Astrocyte (in vitro differentiated cells and primary cell): ENCODE measurements at places on chromosomes 5 and 9. TPM values are rescaled to one million over a fixed set of nuclear protein-coding genes. Genes with fewer than 3 reads are reported as not detected.

TTC39B gene
- 7.0 and 8.1 TPM in 2 replicates for total RNA-seq

RBM27 gene
- total RNA-seq = 21.1 and 24.4 TPM in 2 replicates

MEF2C gene
- 20.5 and 21.8 TPM in 2 replicates for total RNA-seq

MYMK gene
- total RNA-seq = not detected in 2 replicates

PCDHGB5 gene
- 1.1 and 2.1 TPM in 2 replicates for total RNA-seq

AGXT2 gene
- total RNA-seq = not detected in 2 replicates

ADAMTS16 gene
- 5.7 and 11.4 TPM in 2 replicates for total RNA-seq

ZNF454 gene
- not detected in 2 replicates for total RNA-seq

SLC1A1 gene
- total RNA-seq = 6.4 and 6.7 TPM in 2 replicates

EPB41L4B gene
- 1.2 and 2.0 TPM in 2 replicates for total RNA-seq

TRIM36 gene
- 4.4 and 5.9 TPM in 2 replicates for total RNA-seq

C1QTNF3 gene
- 0.58 and 0.95 TPM in 2 replicates for total RNA-seq

RRAGA gene
- total RNA-seq = 81.8 and 85.0 TPM in 2 replicates

CDK9 gene
- 70.5 and 71.7 TPM in 2 replicates for total RNA-seq

CNTNAP3 gene
- total RNA-seq = 2.7 and 3.3 TPM in 2 replicates

CXCL14 gene
- total RNA-seq = 0.53 and 1.0 TPM in 2 replicates

PLCXD3 gene
- total RNA-seq = 0.55 and 1.6 TPM in 2 replicates

POMT1 gene
- total RNA-seq = 29.0 and 34.8 TPM in 2 replicates

SLC31A2 gene
- total RNA-seq = 7.1 and 8.4 TPM in 2 replicates

LHX6 gene
- 0.34 and 0.53 TPM in 2 replicates for total RNA-seq

RANBP3L gene
- total RNA-seq = 0.46 TPM in 1 of 2 replicates, not detected in the other

DNAI1 gene
- 0.58 and 1.8 TPM in 2 replicates for total RNA-seq

IL5 gene
- total RNA-seq = not detected in 2 replicates

GDA gene
- total RNA-seq = not detected in 2 replicates

LRRTM2 gene
- total RNA-seq = 0.54 and 0.70 TPM in 2 replicates

MLLT3 gene
- 35.1 and 41.6 TPM in 2 replicates for total RNA-seq

SAPCD2 gene
- total RNA-seq = 0.41 and 0.43 TPM in 2 replicates

CCL19 gene
- total RNA-seq = not detected in 2 replicates

PCDHA4 gene
- 9.5 and 9.6 TPM in 2 replicates for total RNA-seq

PCDH1 gene
- 9.1 and 11.5 TPM in 2 replicates for total RNA-seq

OBP2B gene
- total RNA-seq = not detected in 2 replicates

LCN1 gene
- total RNA-seq = not detected in 2 replicates

IFNK gene
- not detected in 2 replicates for total RNA-seq

MLANA gene
- total RNA-seq = not detected in 2 replicates

CARD19 gene
- 33.8 and 36.3 TPM in 2 replicates for total RNA-seq

CMYA5 gene
- 1.2 and 1.5 TPM in 2 replicates for total RNA-seq

OR2K2 gene
- total RNA-seq = not detected in 2 replicates

FOXD4L6 gene
- total RNA-seq = 0.18 TPM in 1 of 2 replicates, not detected in the other

FSTL4 gene
- total RNA-seq = not detected in 2 replicates

TNFSF8 gene
- total RNA-seq = not detected in 2 replicates

C5 gene
- 0.41 and 1.1 TPM in 2 replicates for total RNA-seq

NACC2 gene
- total RNA-seq = 31.3 and 34.0 TPM in 2 replicates

SLCO4C1 gene
- total RNA-seq = 0.22 and 0.23 TPM in 2 replicates

THBS4 gene
- 0.55 and 1.1 TPM in 2 replicates for total RNA-seq

PHF24 gene
- 0.07 and 0.16 TPM in 2 replicates for total RNA-seq

C5orf46 gene
- total RNA-seq = 22.6 and 32.3 TPM in 2 replicates

MYOZ3 gene
- 5.5 and 9.4 TPM in 2 replicates for total RNA-seq

DBH gene
- not detected in 2 replicates for total RNA-seq

ADAM19 gene
- 316 and 332 TPM in 2 replicates for total RNA-seq

FOXD4 gene
- 0.31 and 0.45 TPM in 2 replicates for total RNA-seq

PAX5 gene
- not detected in 2 replicates for total RNA-seq

THG1L gene
- total RNA-seq = 9.4 and 9.7 TPM in 2 replicates

LRSAM1 gene
- 18.7 and 22.2 TPM in 2 replicates for total RNA-seq

HAND1 gene
- not detected in 2 replicates for total RNA-seq

ADRB2 gene
- total RNA-seq = 0.62 and 0.64 TPM in 2 replicates

LAMC3 gene
- 0.20 and 0.55 TPM in 2 replicates for total RNA-seq
